Cortex of kidney (tissue), 1 donor: ENCODE measurements at places on chromosomes 5 and 9.

GRCh38 chr5:131509801-131510200, 125.2 kb downstream of the RAPGEF6 start:
- no peak for DNase-seq

- no peak for DNase-seq
These were observed 17.2 kb upstream of the PRR16 start for GRCh38 chr5:120446901-120447300.

- DNase-seq: no peak
These were observed 228.0 kb downstream of the HINT1 start for GRCh38 chr5:130937046-130937445.

DNA sequence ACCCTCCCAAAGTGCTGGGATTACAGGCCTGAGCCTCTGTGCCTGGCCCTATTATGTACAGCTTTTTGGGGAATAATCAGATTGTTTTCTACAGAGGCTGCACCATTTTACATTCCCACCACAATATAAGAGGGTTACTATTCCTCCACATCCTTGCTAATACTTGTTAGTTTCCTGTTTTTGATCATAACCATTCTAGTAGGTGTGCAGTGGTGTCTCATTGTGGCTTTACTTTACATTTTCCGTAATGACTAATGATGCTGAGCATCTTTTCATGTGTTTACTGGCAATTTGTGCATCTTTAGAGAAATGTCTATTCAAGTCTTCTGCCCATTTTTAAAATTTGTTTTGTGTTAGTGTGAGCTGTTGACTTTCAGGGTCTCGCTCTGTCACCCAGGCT, 18.3 kb downstream of the PTPN3 start:
- no peak for DNase-seq

GRCh38 chr5:96936431-96937320, 796 bp downstream of the LNPEP start:
- DNase-seq: no peak

GRCh38 chr5:61625137-61625561, 293.1 kb downstream of the ZSWIM6 start:
- DNase-seq: no peak

DNA sequence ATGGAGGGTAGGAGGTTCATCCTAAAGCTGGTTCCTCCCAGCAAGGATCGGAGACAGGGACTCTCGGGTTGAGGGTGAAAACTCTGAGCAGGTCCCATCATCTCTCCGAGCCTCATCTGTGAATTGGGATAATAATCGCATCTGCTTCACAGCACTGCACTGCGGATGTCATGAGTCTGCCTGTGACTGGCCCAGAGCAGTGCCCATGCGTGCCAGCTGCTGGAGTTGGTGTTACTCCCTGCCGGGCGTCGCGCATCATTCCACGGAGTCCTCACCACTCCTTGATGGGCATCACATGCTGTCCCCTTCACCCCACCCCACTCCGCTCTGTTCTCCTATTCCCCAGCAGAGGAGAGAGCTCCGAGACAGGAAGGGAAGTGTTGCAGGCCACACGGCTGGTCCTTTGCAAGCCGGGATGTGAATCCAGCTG, 35.1 kb upstream of the ORM1 start:
- DNase-seq: no peak
